ENCODE measurements at places on chromosomes 5 and 9.

- no peak for DNase-seq
Measured at GRCh38 chr5:108801776-108802175, 54.1 kb downstream of the FER start.

DNA sequence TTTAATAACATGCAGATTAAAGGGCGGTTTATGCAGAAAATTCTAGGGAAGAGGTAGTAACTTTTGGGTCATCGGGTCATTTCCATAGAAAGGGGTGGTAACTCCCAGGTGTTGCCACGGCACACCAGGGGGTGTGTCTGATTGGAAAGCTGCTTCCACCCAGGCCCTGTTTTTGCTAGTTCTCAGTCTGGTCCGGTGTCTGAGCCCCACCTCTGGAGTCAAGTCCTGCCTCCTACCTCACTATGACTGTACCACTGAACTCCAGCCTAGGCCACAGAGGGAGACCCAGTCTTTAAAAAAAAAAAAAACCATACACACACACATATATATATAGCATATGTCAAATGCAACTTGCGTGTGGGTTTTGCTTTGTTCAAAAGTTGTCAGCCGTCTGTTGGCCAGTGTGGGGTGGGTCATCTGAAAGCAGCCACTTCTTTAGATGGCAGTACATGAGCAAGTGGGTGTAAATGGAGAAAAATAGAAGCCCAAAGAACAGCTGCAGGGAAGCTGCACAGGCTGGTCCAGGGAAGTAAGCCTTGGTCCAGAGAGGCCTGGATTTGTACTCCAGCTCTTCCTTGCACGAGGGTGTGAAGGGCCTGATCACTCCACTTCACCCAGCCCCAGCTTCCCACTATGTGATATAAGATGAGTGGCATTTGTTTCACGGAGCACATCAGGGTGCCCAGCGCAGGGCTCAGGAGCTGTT is 110.7 kb upstream of the SPRY4 start:
- no peak for DNase-seq

GRCh38 chr9:77384406-77384805 is 207.1 kb downstream of the VPS13A start:
- DNase-seq = no peak

- no peak for DNase-seq
Measured at GRCh38 chr9:134336228-134336627, 10.0 kb downstream of the RXRA start.

DNA sequence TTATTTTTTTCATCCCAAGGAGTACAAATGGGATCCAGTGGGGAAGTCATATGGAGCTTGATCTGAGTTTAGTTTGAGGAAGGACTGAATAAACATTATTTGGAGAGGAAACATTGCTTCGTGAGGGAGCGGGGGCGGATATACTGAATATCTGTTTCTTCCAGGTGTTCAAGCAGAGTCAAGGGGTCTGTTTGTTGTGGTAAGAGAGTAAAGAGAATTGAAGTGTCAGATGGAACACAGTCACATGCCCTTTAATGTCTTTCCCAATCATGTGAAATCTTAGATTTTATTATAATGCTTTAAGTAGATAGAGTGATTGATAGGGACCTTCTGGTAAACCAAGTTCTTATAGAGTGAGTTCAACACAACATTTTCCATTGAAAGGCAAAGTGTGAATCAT is 33.7 kb downstream of the DDX46 start:
- DNase-seq = no peak

- no peak for DNase-seq
Measured at GRCh38 chr5:60698336-60698735, 1.6 kb downstream of the DEPDC1B start.

DNA sequence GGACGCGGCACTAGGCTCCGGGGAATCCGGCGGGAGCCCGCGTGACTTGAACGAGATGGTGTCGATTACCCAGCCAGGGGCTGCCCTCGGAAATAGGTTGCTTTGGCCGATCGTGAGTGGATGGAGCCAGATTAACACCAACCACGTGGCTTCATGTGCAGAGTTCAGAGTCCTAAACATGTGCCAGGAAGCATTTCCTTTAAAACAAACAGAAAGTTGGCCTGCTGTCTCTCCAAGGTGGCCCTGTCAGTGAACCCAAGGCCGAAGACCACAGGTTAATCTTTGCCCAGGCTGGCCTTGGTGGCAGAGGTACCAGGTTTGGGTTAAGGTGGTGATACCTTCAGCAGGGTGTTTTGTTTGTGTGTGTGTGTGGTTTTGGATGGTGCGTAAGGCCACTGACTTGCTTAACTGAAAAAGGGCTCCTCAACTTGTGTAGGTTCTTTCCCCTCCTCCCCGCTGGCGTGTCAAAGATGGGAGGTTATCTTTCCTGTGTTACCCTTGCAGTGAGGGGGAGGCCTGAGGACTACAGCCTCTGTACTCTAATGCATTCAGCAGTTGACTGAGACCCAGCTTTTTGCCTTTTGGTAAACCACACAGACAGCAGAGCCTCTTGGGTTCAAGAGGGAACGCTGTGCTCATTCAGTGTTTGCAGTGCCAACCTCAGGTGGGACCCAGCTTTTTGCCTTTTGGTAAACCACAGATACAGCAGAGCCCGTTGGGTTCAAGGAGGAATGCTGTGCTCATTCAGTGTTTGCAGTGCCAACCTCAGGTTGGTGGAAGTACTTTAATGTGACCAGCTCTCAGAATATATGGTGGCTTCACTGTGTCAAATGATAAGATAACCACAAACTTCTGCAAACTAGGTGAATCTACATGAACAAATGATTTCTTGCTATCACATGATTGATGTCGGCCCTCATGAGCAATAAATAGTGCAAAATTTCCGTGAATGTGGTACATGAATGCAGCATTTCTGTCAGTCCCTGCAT is 1.4 kb downstream of the IQGAP2 start:
- DNase-seq = no peak

DNA sequence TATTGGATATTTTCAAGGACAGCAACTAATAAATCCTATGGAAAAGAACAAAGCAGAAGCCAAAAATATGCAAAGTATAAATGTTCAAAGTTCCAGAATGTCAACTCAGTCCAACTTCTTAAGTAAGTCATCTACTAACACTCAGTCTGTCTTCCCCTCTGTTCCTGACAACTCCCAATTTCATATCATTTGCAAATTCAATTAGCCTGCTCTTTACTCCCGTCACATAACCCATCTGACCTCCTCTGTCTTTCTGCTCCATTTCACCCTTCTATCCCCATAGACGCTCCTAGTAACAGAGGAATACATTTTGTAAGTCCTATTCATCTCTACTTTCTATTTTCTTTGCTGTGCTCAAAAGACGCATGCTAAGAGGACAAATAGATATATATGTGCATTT is 659.8 kb upstream of the MEF2C start:
- no peak for DNase-seq

GRCh38 chr5:75367401-75367800 is 30.4 kb downstream of the HMGCR start:
- no peak for DNase-seq

GRCh38 chr5:75466006-75466716 is 45.3 kb downstream of the CERT1 start:
- DNase-seq = no peak

GRCh38 chr5:113381791-113382190 is 53.0 kb downstream of the TSSK1B start:
- DNase-seq = no peak

GRCh38 chr9:135009051-135009560 is 78.4 kb upstream of the OLFM1 start:
- peak; percentile 26 for DNase-seq

DNA sequence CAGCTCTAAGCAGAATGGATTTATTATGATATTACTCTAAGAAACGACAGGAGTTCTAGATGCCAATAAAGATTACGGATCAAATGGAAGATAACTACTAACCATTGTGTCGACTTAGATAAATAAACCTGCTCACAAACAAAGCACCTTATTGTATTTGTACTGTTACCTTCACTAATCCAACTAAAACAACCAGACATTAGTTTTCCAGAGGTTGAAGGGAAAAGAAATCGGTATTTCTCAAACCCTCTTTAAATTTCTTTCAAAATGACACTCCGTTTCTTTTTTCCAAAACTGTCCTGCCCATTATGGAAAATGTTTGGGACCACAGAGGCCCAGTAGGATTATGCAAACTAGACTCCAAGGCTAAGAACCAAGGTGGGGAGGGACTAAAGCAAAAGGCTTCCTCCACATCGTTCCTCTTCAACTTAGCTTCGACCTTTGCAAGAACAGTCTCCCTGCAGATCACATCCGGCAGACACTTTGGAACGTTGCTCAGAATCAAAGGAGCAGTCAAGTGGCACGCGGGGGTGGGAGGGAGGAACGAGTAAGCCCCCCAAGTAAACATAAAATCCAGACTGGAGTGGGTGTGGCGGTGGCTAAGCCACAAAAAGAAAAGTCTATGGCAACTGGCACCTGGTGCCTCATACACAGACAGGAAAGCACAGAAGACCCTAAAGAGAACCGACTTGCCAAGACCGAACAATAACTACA is 2.7 kb downstream of the MLLT3 start:
- DNase-seq = peak; percentile 15

DNA sequence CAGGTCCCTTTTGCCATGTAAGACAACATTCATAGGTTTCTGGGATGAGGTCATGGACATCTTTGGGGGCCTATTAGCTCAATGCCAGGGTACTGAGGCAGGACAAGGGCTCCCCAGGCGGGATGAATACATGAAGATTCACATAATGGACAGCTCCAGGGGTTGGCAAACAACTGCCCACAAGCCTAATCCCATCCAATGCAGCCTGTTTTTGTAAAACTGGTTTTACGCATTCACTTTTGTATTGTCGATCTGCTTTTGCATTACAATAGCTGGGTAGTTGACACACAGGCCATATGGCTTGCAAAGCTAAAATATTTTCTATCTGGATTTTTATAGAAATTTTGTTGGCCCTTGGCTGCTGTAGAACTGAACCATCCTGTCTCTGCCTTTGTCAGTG is 248.5 kb upstream of the PANK3 start:
- DNase-seq = no peak

GRCh38 chr5:38758774-38759600 is 86.8 kb upstream of the OSMR start:
- DNase-seq = no peak

DNA sequence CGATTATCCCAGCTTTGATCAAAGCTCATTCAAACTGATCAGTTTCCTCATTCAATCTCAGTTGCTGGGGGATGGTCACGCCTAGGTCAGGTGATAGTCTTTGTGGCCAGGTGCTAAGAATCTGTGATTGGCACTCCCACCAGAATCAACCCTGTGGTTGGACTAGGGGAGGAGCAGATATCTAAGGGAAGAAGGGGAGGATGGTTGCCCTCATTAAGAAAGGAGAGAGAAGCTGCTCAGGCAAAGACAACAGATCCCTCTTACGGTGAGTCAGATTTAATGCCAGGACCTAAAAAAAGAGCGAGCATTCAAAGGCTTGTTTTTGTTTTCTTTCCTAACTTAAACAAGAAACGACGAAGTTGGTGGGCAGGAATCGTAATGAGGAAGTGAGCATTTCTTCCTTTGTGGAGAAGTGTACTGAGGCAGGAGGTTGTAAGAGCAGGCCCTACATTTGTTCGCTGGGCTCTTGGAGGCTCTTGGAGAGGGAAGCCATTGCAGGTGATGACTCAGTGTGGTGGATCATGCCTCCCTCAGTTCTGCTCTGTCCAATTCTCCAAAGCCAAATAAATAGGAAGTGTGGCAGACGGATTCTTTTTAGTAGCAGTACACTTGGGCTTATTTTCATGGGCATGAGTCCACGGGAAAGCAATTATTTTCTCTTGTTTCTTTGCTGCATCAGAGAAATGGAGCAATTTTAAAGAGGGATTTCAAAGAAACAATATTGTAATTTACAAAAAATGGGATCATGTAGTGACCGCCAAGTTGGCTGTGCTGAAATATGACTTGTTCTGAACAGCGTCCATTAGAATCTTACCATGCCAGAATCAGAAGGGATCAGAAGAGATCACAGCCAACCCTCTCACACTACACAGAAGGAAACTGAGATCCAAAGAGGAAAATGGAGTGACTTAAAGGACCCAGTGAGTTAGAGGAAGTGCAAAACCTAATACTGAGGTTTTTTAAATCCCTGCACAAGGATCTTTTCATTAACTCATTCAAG is 18.7 kb upstream of the TGFBR1 start:
- no peak for DNase-seq

GRCh38 chr9:7201196-7201595 is 443.4 kb downstream of the KDM4C start:
- no peak for DNase-seq

DNA sequence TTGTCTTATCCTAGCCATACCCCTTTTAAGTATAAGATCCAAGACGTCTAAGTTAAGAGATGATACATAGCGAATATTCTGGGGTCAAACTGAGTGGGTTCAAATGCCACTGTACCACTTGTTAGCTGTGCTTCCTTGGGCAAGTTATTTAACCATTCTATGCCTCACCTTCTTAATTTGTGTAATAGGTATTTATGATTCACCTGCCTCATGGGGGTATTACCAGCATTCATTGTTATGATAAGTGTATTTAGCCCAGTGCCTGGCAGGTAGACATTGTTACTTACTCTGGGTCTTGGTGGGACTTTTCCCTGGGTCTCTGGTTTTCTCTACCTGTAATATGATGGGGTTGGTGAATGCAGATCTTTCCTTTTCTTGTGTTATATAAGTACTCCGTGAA is 3.8 kb downstream of the LARP1 start:
- peak; percentile 56 for DNase-seq

DNA sequence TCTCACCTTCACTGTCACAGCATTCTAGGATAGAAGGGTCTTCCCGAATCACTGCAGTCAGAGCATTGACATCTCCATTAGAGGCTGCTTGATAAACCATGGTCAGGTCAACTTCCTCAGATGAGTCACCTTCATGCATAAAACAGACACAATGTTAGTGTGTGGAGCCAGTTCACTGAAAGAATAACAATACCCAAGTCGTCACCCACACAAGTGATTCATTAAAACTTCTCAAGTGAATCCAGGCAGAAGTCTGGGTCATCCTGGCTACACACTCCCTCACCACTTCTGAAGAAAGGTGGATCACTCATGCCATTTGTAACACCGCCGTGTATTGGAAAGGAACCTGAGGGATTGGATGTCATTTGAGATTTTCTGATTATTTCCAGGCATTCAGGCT is 49.6 kb downstream of the ANKRD55 start:
- DNase-seq = no peak

- DNase-seq = peak; percentile 82
Measured at GRCh38 chr9:91117959-91118703, 243.6 kb downstream of the AUH start.

DNA sequence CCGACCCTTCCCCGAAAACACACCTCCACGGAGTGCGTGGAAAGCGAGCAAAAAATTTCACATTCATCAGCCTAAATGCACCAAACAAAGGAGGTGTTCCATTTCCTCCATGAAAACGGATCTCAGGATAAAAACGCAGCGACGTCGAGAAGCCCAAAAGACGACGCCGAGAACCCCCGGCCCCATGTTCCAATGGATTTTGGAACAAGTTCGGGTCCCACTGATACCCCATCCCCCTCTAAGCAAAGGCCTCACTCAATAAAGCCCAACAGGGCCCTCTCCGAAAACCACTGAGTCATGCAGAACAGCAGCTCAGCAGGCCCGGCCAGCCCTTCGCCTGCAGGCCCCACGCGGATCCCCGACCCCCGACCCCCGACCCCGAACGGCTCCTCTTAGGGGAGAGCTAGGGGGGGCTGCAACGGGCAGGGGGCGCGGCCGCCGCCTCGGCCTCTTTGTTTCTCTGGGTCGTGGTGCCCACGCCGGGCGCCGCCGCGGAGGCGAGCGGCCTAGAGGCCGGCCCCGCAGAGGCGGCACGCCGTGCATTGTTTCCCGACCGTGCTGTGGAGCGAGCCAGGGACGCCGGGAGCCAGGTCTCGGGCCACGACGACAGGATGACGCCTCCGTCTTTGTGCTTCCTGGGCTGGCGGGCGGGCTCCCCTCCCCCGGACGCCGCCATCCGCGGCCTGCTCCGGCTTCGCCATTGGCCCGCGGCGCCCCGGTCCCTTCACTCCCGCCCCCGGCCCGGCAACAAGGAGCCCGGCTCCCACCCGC is 915 bp downstream of the ZFAND5 start:
- DNase-seq = peak; percentile 69

Data from H7 (cell line).